ENCODE measurements at places on chromosomes 12 and 14.

DNA sequence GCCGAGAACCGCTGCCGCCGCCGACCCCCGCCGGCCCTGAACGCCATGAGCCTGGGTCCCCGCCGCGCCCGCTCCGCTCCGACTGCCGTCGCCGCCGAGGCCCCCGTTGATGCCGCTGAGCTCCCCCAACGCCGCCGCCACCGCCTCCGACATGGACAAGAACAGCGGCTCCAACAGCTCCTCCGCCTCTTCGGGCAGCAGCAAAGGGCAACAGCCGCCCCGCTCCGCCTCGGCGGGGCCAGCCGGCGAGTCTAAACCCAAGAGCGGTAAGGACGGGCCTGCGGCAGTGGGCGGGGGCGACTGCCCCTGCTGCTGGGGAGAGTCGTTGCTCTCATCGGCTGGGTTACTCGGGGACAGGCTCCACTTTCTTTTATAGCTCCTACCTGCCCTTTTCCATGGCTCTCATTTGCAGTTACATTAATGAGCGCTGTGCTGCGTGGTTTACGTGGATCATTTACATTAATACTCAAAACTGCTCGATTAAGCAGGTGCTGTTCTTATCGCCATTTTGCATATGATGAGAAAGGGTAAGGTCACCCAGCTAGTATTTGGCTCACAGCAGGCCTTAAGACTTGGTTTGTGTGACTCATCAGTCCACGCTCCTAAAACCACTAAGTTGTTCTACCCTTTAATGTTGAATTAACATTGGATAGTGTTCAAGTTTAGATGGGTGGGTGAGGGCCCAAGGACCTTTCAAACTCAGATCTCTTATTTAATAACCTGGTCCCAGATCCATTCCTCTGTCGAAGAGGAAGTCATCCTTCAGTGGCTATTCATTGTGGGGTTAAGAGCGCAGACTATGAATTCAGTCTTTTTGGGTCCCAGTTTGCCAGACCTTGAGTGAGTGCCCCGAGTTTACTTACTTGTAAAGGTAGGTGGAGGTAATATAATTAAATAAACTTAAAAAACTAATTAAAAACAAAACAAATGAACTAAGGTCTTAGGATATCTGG is 823 bp downstream of the RNF10 start:
- DNase-seq, result peak; percentile 60

DNA sequence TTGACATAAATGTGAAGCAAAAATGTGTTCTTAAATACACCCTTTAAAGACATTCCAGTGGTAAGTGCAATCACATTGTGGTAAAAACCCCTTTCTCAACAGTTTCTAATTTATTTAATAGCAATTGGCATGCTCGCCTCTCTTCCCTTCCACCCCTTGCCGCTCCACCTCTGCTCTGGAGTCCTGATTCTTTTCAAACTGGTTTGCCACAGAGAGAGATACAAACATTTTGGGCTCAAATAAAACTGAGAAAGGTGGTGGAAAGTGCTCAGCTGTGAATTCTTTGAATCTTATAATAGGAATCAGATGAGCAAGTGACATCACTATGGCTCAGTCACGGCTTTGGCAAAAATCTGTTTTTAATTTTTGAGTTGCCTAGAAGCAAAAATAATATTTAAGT is 993.9 kb downstream of the GALC start:
- DNase-seq, result no peak

GRCh38 chr12:7060353-7060954 is at the start of gene C1S:
Gene C1S (plus strand): TSS chr12:7060718. CDS start chr12:7061913, 1,195 bp downstream.
- no peak for DNase-seq

DNA sequence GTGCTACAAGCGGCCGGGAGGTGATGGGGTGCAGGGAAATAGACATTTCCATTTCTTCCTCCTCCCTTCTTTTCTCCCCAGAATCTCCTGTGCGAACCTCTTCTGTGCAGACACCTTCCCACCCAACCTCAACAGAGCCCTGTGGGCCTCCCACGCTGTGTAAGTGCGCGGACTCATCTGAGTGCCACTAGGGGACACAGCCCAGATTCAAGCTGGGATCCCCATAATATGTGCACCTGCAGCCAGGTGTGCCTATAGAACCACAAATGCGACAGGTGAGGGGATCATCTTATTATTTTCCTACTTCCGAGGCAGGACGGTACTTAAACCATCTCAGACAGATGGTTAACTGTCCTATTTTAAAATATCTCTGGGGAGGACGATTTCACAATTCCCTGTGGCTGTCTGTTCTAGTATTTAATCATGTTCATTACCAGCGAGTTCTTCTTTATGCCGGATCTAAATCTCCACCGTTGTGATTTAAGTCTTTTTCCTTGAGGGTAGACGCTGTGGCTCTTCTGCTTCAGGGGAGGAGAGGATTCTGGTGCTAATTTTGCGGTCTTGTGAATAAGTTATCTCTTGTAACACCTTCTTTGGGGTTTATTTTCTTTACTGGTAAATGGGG is 17.2 kb upstream of the CACNA1C start:
- no peak for DNase-seq

GRCh38 chr12:102406033-102406584 is 74.3 kb downstream of the IGF1 start:
- DNase-seq, result no peak
